ENCODE measurements at places on chromosomes 1 and 21.

DNA sequence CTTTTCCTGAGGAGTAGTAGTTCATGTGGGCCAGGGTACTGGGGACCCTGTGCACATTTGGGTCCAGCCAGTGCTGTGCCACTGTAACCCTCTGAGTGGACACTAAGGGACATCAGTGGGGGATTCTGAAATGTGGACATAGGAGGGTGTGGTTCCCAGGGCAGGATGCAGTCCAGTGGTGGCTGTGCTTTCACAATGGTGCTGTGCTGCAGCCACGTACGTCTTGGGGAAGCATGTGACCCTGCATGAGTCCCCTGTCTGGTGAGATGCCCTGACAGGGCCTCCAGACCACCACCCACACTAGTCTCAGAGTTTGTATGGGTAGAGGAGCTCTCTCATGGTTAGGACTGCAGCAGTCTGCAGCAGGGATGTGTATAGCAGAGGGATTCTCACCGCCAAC is 37.8 kb upstream of the WNT2B start:
- no peak for DNase-seq

DNA sequence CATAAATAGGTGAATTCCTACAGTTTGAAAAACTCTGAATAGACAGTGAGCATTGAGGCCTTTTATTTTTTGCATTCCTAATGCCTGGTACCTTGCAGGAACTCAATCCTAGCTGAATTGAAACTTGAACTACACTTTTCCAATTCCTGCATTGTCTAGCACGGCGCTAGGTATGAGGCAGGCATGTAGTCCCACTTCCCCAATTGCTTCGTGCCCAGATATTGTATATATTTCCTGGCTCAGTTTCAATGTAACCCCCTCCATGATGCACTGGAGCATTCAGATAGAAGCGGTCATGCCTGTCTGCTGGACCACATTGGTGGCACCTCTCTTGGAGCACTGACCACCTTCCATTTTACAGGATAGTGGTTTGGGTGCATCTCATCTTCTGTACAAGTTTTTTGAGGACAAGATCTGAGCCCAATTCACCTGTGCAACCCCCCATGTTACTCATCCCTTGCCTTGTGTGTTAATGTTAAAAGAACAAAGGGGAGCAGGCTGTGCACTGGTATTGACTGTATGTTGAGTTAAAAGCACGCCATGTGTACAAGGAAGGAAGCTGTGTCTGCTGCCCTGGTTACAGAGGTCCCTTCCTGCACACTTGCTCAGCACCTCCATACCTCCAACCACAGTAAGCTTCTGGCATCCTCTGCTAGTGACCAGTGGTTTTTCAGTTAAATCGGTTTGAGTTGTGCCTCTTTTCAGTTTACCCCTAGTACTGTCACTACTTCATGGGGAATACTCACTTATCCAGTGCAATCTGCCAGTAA is 10.0 kb upstream of the RAB7B start:
- DNase-seq, result no peak

DNA sequence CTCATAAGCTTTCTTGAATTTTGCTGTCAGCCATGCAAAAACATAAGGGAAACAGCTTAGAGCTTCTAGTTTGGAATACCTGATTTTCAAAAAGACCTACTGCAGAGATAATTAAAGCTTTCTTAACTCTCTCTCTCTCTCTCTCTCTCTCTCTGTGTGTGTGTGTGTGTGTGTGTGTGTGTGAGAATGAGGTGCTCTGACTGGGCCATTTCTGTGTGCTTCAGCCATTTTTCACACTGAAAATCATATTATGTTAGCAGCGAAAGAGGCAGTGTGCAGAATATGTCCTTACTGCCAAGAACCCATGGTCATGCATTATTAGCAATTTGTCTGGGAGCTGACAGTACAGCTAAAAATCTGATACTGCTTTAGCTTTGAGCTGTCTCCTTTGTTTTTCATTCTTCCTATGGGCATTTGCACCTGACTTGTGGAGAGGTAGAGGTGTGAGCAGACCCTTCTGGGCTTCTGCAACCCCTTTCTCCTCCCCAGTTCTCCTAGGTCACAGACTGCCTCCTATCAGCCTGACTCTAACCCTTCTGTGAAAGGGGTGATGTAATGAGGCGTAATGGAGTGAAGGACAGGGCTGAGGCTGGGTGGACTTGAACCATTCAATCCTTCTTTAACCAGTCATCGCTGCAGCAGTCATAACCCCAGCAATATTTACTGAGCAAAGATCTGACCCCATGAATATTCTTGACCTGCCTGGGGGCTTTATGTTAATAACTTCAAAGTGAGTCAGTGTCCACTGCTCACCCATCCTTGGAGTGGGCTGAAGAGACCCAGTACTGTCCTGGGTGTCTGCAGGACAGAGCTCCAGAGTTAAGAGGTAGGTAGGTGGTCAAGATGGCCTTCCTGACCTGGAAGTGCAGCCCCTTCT is 61.2 kb downstream of the SYT6 start:
- DNase-seq, result no peak

DNA sequence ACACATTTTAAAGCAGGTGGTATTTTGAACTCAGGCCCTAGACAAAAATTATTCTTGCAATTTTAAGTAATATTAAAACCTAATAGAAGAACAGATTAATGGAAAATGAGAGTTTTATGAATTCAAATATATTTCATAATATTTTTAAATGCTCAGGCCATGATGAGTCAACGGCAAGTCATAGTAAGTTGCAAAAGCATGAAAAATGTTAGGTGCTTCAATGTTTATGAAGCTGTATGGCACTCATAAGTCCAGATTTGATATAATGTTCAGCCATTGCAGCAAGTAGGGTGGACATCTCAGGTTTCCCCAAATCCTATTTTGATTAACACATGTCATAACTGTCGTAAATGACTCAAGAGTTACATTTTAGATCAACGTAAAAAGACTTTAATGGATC is 112.6 kb downstream of the GRIK1 start:
- DNase-seq, result no peak

GRCh38 chr1:97063532-97063931 is 341.9 kb downstream of the PTBP2 start:
- no peak for DNase-seq

GRCh38 chr1:198910816-198911215 is 272.0 kb downstream of the PTPRC start:
- no peak for DNase-seq

DNA sequence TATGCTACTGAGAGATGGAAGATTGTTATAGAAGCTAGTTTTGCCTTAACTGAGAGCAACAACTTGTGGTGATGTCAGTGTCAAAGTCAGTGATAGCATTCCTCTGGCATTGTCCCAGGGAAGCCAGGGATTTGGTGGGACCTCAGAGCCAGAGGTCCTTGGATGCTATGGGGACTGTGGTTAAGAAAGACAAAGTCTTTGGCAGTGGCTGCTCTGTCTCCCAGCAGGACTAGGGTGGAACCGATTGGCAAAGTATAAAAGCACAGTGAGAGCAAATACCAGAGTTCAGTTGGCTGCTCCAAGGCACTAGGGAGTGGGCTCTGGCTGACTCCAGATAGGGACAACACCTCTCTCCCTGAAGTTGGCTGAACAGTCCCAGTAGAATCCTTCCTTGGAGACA is 104.8 kb downstream of the GDAP2 start:
- DNase-seq, result no peak

GRCh38 chr1:240998024-240998423 is 359.0 kb downstream of the RGS7 start:
- no peak for DNase-seq

DNA sequence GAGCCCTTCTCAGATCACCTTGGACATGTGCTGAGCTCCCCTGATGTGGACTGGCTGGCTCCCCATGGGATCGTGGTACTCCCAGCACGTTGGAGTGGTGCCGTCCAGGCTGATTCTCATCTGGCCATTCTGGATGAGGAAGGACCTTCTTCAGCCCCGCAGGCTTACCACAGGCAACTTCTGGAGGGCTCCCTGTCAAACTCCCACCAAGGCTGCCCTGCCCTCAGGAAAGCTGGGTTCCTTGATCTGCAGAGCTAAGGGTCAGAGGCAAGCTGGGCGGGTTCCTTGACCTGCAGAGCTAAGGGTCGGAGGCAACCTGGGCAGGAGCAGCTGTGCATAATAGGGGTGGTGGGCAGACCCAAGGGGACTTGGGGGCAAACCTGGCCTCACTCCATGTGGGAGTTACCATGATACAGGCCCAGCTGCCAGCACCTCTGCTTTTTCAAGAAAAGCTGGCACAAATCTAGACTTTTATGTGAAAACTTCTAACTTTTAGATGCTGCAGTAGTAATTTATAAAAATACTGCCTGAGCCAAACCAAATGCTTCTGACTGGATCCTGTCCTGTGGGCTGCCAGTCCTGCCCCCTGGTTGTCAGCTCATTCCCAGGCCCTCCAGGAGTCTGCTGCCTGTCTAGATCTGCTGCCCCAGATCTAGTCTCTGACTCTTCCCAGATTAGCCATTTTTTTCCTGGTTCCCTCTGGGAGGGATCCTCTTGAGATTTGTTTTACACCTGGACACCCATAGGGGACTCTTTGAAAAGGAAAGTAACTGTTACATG is 5.6 kb upstream of the THEM5 start:
- no peak for DNase-seq

- DNase-seq, result no peak
Measured at GRCh38 chr1:233327651-233328141, at the start of gene MAP3K21. Gene MAP3K21 (plus strand): TSS chr1:233327724. CDS start chr1:233328029, 305 bp downstream.

DNA sequence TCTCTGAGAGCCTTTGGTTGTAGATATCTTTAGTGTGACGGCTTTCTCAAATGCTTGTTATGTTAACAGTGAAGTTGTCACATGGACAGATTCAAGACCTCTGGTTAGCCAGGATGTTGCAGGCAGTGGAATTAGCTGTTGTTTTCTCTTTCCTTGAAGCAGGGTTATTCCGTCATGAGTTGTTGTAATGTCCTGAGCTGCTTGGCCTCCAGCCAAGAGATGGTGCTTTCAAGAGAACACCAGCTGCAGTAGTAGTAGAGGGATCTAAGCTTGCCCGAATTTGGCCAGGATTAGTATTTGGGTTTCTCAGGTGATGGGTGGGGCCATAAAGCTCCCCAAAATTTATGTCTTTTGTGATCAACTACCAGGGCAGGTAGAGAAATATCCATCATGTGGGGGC is 13.4 kb downstream of the KCNE1 start:
- DNase-seq, result no peak

DNA sequence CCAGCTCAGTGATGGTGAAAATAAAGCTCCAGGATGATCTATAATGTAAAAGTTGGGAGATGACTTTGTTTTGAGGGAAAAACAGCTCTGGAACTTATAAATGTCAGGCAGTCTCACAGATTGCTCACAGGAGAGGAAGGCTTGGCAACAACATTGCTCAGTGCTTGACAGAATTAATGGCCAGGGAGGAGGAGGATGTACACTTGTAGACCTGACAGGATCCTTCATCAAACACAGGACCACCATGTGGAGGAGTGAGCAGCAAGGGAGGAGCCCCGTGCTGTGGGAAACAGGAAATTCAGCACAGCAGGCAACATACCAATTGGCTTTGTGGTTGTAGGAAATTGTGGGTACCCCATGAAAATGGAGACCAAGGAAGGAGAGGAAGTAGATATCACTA is 291.8 kb upstream of the CAMK1G start:
- DNase-seq, result no peak

- DNase-seq, result no peak
Measured at GRCh38 chr1:94642617-94643321, 101.2 kb upstream of the F3 start.

DNA sequence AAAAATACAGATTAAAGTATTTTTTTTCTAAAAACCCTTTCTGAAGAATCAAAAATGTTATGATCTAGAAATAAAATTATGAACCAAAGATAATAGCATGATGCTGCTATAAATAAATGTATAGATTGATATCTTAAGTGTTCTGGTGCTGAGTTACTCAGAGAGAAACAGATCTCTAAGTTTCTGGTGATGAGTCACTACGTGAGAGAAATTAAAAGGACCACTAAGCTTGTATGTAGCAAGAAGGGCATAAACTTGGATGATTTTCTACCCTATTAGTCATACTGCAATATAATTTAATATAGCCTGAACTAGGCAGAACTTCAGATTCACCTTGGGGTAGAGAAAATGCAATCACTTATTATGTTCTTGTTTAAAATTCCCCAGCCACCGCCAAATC is 514.8 kb downstream of the AMY1C start:
- DNase-seq, result no peak

DNA sequence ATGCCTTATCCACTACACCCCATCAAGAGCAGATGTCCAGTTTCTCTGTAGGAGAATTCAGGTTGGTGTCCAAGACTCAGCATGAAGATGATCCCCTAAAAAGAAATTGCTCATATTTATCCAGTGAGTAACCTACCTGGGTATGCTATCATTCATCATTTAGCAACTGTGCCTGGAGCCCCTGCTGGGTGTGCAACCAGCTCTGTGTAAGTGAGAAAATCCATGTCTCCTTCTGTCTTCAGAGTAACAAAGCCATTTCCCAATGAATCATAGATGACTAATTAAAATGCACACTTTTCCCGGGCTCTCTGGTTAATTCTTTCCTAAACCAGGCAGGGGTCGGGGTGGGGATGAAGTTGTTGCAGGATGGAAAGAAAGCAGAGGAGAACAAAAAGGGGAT is 35.8 kb downstream of the OLFML3 start:
- no peak for DNase-seq

DNA sequence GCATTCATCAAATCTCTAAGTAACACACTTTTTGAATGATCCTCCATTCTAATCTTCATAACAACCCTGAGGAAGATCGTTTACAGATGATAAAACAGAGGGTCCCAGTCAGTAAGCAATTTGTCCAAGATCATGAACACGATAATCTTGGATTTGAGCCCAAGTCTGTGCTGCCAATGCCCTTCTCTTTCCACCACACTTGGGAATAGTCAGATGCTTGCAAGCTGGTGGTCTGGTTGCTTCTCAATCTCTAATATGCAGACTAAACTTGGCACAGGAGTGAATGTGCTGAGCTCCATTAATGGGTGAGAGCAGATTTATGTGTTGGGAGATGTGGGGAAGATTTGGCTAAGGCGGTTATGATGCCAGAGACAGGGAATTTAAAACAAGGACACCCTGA is 430.6 kb upstream of the DAB1 start:
- DNase-seq, result no peak

DNA sequence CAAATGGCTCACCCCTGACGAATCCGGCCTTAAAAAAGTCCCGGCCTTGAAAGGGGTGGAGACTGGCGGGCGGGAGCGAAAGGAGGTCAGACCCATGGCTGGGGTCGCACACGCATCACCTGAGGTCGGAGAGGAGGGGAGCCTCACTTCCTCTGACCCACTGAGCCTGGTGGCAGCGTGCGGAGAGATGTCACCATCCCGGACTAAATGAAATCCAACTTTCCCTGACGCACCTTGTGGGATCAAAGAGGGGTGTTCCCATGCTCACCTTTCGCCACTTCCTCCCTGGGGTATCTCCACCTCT is 709 bp upstream of the SLC41A1 start:
- no peak for DNase-seq
